ENCODE measurements at places on chromosomes 5 and 9.

DNA sequence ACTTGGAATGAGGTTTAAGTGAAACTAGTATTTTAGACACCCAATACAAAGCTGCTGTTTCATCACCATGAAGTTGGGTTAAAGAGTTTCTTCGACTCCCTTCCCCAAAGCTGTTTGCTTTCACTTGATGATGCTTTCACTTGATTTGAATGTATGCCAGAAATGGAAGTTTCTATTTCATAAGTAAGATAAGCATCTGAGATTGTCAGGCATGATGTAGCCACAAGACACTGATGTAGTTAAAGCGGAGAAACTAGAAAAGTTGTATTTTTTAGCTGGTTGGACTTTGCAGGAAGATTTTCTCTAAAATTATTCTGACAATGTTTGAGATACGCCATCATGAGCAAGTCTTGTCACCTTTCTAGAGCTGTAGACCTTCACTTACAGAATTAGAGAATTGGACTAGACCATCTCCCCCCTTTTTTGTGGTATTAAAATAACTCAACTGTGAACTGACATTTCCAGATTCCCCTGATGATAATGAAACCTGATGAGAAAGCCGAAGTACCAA lies 20.0 kb downstream of the MOCS2 start:
- no peak for DNase-seq

- DNase-seq, result no peak
Measured at GRCh38 chr9:11931751-11932150, 761.4 kb upstream of the TYRP1 start.

GRCh38 chr5:66362687-66363086 lies 218.6 kb downstream of the SREK1 start:
- no peak for DNase-seq

DNA sequence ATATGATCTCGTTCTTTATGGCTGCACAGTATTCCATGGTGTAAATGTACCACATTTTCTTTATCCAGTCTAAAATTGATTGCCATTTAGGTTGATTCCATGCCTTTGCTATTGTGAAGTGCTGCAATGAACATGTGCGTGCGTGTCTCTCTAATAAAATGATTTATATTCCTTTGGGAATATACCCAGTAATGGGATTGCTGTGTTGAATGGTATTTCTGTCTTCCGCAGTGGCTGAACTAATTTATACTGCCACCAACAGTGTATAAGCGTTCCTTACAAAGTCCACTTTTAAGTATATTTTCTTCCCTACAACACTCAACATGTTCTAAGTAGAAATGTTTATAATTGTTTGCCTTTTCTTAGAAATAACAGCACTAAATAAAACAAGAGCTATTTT lies 521.9 kb downstream of the DTWD2 start:
- no peak for DNase-seq

GRCh38 chr5:56060276-56061110 lies 65.7 kb upstream of the IL6ST start:
- DNase-seq, result no peak

- DNase-seq, result no peak
Measured at GRCh38 chr5:75387806-75388205, 50.8 kb downstream of the HMGCR start.

- no peak for DNase-seq
Measured at GRCh38 chr5:90528601-90529193, 687 bp downstream of the LYSMD3 start.

DNA sequence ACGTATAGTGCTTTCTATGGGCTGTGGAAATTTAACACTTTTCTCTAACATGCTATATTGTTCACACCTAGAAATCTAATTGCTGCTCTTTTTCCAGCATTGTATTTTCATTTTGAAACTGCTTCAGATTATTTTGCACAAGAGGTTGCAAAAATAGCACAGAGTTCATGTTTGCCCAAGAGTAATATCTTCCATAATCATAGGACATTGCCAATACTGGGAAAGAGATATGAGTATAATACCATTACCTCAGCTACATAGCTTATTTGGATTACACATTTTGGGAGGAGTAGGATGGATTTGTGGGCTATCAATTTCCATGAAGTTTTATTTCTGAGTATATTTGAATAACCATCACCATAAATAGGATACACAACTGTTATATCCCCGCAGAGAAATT lies 717.1 kb downstream of the CDH9 start:
- no peak for DNase-seq
